ENCODE measurements at places on chromosomes 11 and 22.

DNA sequence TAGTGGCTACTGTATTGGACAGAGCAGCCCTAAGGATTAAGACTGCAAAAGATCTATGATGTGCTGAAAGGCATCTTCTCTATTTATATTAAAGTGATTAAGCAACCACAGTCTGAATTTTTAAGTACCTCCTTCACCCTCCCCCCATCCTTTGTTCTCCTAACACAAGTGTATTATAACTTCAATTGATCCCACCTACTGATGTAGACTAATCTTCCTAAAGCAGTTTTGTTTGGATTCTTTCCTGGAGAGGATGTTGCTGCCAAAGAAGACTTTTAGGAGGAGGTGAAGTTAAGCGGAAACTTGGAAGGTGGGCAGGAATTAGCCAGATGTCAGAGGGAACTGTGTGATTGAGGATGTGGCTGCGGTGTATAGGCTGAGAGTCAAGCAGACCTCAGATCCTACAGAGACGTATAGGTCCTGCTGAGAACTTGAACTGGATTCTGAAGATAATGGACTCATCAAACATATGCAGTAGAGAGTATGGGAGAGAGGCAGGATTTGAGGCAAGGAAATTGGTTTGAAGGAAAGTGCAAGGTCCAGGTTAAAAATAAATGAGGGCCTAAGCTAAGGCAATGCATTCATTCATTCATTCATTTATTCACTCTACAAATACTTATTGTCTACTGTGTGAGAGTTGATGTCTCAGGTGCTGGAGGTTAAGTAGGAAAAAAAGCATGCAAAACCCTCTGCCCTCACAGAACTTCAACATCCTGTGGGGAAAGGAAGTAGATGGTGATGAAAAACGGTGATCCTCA, 5.2 kb upstream of the RASSF10 start:
- no peak for DNase-seq

GRCh38 chr11:62573006-62573591, 592 bp downstream of the EEF1G start:
- peak; percentile 15 for DNase-seq

GRCh38 chr11:93537049-93537448, 6.1 kb downstream of the SMCO4 start:
- DNase-seq: no peak

DNA sequence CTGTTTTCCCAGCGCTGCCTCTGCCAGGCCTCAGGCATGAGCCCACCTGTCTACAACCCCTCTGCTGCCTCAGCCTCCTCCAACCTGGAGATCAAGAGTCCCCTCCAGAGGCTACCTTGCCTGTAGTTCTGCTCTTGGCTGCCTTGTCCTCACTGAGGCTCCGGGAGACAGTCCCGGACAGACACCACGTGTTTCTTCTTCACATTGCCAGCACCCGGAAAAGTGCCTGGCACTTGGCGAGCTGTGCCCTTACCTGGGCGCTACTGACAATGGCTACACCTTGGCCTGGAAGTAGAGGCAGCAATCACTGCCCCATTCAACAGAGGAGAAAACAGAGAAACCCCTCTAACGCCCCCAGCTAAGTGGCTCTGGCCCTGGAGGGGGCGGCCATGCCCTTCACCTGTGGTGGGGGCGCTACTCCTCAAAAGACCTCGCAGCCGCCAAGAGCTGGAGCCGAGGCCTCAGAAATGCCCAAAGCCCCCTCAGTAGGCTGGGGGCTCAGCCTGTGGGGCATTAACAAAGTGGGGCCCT, 3.0 kb upstream of the NAP1L4 start:
- no peak for DNase-seq

- no peak for DNase-seq
These were observed 129.6 kb downstream of the CEP164 start for GRCh38 chr11:117457031-117457785.

GRCh38 chr11:104830080-104830479, 68.2 kb downstream of the CASP12 start:
- DNase-seq: no peak

DNA sequence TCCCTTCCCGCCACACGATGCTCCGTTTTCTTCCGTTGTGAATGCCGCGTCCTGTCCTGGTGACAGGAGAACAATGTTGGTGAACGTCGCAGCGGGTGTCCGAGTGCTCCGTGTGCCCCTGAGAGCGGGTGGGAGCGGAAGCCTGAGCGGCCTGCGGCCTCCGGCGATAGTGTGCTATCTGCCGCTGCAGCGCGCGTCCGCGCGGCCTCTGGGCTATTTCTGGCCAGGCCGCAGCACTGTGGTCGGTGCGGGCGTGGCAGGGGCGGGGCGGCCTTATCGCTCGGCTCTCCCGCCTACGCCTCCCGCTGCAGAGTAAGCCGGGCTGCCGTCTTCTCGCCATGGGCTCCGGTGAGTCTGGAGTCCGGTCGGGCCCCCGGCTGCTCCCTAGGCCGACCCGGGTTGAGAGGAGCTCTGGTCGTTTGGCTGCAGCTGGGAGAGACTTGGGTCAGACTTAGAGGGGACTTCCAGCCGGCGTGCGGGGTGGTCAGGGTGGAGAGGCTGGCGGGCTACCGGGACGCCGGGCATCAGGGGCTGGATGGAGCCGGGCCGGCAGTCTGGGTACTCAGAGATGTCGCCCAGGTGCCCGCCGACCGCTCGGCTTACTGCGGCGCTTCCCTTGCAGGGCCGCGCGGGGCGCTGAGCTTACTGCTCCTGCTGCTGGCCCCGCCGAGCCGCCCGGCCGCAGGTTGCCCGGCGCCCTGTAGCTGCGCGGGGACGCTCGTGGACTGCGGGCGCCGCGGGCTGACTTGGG, at the start of gene GP1BB:
Gene GP1BB (plus strand): TSS at position 308 of the 751 bp plus-strand sequence. CDS start 31 bp downstream, at position 339.
- peak; percentile 2 for DNase-seq

GRCh38 chr11:112778877-112779266, 182.3 kb upstream of the NCAM1 start:
- DNase-seq: no peak

DNA sequence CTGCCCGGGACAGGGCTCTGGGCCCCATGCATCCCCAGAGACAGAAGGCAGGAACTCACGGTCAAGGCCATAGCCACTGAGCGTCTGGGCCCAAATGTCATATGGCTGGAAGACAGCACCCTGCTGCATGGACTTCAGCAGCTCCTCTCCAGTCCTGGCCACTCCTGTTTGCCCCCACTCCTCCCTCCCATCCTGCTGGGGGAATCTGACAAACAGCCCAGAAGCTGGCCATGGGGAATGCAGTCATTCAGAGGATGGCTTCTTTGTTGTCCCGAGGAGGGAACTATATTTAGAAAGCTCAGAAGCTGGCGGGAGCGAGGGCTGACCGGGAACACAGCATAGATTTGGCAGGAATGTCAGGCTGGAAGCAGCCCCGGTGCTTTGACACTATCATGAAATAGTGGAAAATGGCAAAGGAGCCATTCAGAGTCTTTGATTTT, 35.0 kb downstream of the DKK3 start:
- no peak for DNase-seq

GRCh38 chr11:135075740-135076139, 663.7 kb upstream of the B3GAT1 start:
- DNase-seq: peak; percentile 30

Measured in CD14-positive monocyte (primary cell).